Chondrocyte (in vitro differentiated cells): ENCODE measurements at places on chromosomes 16 and 17.

- no peak for DNase-seq
Measured at GRCh38 chr16:13463619-13464018, 456.3 kb upstream of the ERCC4 start.

GRCh38 chr16:50480206-50480605, 68.0 kb upstream of the NKD1 start:
- DNase-seq, result no peak

DNA sequence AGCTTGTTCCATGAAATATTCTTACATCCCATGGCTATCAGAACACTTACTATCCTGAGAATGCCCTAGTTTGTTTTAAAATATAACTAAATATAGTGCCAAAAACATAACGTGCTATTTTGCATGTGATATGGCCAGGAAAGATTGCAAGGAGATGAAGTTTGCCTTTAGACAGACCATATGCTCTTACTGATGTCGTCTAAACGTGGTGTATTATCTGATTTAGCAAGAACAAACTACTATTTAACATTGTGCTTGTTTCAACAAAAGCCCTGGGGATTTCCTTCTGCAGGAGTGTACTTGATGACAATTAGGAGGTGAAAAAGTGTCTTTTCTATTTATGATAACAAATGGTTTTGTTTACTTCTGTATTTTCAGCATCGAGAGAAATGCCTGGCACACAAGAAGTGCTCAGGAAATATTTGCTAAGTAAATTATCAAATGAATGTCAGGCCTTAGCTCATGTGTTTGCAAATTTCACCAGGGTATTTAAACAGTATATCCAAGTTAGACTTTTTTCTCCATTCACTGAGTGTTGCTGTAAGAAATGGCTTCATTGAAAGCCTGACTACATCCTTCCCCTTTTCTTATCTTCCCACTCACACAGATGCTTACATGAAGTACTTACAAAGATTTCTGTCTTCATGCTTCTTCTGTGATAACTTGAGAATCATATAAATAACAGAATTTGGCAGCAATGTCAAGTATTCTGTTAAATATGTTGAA, 1033.6 kb downstream of the CDH8 start:
- no peak for DNase-seq

DNA sequence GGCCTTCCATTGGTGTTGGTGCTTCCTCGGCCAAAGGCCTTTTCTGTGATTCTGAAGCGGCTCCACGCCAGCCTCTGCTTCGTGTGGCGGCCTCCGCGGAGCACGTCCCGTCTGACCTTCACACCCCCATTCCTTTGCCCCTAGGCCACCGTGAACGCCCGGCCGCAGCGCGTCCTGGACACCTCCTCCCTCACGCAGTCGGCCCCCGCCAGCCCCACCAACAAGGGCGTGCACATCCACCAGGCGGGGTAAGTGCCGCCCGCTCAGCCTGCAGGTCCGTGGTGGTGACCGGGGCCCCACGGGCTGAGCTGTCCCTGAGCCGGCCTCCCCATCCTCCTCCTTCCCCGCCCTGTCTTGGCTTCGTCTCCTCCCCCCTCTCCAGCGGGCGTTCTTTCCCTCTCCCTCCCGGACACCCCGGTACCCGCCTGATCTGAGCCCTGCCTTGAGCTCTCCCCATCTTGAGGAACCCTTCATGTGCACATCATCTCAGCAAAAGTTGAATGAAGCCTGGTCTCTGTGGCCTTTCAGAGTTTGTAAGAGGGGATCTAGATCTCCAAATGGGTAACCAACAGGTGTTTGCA, 69.0 kb upstream of the CHMP6 start:
- DNase-seq, result peak; percentile 93

- DNase-seq, result no peak
Measured at GRCh38 chr16:29950806-29951461, 10.9 kb upstream of the TMEM219 start.

GRCh38 chr16:23527961-23528643, 17.8 kb upstream of the GGA2 start:
- no peak for DNase-seq
